ELR (cell line): ENCODE measurements at places on chromosomes 4 and X.

- peak; percentile 3 for DNase-seq
Observed at GRCh38 chr4:65461781-65462180, 208.5 kb downstream of the EPHA5 start.

DNA sequence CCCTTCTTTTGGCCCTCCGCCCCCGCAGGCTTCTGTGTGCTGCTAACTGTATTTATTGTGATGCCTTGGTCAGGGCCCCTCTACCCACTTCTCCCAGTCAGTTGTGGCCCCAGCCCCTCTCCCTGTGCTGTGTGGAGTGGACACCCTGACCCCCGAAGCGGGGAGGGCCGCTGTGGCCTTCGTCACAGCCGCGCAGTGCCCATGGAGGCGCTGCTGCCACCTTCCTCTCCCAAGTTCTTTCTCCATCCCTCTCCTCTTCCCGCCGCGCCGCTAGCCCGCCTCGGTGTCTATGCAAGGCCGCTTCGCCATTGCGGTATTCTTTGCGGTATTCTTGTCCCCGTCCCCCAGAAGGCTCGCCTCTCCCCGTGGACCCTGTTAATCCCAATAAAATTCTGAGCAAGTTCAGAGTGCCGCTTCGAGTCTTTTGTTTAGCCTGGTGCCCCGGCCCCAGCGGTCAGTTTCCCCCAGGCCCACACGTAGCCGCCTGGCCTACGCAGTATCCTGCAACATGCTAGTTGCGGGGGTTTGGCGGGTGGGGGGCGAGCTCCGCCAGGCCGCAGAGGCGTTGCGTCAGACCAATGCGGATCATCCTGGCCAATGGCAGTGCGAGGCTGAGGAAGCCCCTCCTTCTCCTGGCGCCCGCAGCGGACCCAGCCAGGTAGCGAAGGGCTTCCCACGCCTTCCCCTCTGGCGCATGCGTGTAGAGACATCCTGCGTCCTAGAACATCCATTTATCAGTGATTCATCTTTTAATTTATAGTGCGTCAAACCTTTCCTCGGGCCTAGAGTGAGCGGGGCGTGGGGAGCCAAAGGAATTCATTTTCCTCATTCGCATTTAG is 5.6 kb upstream of the KANTR start:
- peak; percentile 65 for DNase-seq

DNA sequence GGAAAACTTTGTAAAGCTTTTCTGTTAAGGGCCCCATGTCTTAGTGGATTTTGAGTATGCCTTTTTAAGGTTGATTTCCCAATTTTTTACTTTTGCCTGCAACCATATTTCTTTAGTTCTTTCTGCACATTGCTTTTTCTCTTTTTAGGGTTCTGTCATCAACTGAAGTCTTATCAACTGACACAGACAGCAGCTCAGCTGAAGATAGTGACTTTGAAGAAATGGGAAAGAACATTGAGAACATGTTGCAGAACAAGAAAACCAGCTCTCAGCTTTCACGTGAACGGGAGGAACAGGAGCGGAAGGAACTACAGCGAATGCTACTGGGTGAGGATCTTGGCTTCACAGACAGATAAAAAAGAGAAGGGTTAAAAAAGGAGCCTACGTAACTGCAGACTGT is 27.8 kb downstream of the TAF1 start:
- no peak for DNase-seq

DNA sequence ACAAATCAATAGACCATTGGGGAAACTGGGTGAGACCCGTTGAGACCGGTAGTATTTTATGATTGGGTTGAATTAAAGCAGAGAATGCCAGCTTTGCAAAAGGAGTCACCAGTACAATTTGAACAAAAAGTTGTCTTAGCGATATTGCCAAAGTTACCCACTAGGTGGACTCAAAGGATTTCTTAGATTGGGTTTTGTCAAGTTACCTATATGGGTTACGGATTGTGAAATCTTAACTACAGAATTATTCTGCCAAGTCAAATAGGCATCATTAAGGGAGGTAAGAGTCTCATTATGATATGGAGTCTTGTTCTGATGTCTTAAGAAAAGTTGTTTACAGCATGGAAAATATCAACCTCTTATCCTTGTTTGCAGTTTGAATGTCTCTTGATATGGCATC is 15.0 kb upstream of the CT47A1 start:
- no peak for DNase-seq

DNA sequence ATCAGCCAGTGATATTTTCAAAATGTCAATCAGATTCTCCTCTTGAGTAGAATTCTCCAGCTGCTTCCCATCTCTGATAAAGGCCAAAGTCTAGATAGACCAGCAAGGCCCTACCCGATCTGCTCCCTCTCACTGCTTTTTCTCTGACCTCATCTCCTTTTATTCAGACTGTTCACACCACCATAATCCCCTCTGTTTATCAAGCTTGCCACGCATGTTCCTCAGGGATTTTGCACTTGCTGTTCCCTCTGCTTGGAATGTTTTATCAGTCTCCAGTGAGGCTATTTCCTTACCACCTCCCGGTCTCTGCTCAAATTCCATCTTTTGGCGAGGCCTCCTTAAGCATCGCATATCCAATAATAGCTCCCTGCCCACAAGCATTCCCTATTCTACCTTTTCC is 20.1 kb downstream of the NOCT start:
- DNase-seq: no peak

GRCh38 chr4:123250843-123251242 is 145.8 kb upstream of the SPRY1 start:
- DNase-seq: no peak

DNA sequence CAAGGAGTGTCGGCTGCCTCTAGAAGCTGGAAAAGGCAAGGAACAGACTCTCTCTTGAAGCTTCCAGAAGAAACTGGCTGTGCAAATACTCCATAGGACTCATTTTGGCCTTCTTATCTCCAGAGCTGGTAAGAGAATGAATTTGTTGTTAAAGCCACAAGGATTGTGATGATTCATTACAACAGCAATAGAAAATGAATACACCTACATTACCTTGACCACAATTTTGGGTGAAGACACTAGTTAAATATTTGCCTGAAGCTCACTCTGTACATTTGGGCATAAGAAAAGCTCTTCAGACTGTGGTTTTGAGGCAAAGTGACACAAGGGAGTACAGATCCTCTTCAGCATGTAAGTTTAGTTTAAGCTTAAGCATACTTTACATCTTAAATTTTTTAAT is 134.5 kb upstream of the TLL1 start:
- no peak for DNase-seq

- no peak for DNase-seq
Observed at GRCh38 chr4:1338752-1339414, 8.1 kb upstream of the UVSSA start.

DNA sequence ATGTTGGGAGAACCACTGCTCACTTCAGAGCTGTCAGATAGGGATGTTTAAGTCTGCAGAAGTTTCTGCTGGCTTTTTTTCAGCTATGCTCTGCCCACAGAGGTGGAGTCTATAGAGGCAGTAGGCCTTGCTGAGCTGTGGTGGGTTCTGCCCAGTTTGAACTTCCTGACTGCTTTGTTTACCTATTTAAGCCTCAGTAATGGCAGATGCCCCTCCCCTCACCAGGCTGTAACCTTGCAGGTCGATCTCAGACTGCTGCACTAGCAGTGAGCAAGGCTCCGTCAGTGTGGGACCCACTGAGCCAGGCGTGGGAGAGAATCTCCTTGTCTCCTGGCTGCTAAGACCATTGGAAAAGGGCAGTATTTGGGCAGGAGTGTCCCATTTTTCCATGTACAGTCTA is 36.8 kb downstream of the AFM start:
- DNase-seq: no peak

GRCh38 chrX:34859191-34859590 is 83.4 kb upstream of the FAM47B start:
- no peak for DNase-seq

DNA sequence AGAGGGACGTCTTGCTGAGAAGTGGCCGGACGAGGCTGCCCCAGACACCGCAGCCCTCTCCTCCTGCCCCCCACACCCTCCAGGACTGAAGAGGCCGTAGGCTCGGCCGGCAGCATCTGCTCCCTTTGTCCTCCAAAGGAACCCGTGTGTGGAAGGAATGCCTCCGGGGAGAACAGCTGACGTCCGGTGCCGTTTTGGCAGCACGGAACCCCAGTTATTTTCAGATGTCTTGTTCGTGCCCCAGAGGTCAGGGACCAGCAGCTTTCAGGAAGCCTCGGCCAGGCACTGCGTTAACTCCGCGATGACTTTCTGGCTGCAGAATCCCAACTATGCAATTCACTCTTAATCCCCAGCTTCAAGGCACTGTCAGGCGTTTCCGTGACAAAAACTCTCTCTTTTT is 10.9 kb upstream of the PPP2R3B start:
- DNase-seq: peak; percentile 39

- DNase-seq: no peak
Observed at GRCh38 chr4:118825799-118826198, 10.1 kb downstream of the SEC24D start.

DNA sequence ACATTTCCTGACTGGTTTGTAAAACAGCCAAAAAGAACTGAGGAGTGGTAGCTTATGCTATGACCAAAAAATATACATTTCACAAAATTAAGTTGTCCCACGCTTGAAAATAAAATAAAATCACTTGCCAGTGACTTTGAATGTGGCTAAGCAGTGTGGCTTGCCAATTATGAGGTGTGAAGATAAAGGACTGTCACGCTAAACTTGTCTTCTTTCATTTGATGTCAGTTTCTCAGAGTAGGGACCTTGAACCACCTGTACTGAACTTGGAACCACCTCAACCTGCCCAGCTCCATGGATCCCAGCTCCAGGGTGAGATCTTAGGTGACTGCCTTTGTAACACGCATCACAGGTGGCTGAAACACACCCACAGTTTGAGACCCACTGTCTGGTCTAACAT is 113.7 kb upstream of the TBL1X start:
- DNase-seq: no peak

DNA sequence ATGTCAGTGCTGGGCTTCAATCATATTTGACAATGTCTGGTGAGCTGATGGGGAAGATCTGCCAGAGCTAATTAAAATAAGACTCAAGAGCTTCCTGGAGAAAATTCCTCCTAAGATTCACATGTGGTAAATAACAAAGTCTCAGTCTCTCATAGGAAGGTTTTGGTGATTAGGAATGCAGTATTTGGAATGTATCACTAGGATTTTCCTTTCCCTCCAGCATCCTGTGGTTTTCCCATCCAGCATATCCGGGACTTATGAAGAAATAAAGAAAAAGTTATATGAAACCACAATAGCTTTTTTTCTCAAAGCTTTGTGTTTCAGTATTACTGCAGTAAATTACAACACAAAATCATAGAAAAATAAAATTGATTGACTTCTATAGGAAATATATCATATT is 1597.1 kb downstream of the ADGRL3 start:
- peak; percentile 8 for DNase-seq

DNA sequence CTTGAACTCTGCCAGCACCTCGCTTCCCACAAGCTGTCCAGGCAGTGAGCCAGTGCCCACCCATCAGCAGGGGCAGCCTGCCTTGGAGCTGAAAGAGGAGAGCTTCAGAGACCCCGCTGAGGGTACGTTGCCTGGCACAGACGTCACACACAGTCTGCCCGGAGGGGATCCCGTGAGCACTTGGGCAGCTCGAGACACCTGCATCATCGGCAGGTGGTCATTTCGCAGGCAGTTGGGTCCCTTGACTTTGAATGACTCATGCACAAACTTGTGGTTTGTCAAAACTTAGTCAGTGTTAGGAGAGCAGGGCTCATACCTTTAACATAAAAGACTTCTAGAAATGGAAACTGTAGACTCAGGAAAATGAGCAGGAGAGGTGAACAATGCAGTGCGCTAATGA is 9.9 kb downstream of the TACC3 start:
- peak; percentile 70 for DNase-seq

- DNase-seq: no peak
Observed at GRCh38 chr4:168841000-168841671, 168.9 kb downstream of the CBR4 start.

GRCh38 chrX:74450803-74451449 is 29.6 kb downstream of the SLC16A2 start:
- peak; percentile 94 for DNase-seq

DNA sequence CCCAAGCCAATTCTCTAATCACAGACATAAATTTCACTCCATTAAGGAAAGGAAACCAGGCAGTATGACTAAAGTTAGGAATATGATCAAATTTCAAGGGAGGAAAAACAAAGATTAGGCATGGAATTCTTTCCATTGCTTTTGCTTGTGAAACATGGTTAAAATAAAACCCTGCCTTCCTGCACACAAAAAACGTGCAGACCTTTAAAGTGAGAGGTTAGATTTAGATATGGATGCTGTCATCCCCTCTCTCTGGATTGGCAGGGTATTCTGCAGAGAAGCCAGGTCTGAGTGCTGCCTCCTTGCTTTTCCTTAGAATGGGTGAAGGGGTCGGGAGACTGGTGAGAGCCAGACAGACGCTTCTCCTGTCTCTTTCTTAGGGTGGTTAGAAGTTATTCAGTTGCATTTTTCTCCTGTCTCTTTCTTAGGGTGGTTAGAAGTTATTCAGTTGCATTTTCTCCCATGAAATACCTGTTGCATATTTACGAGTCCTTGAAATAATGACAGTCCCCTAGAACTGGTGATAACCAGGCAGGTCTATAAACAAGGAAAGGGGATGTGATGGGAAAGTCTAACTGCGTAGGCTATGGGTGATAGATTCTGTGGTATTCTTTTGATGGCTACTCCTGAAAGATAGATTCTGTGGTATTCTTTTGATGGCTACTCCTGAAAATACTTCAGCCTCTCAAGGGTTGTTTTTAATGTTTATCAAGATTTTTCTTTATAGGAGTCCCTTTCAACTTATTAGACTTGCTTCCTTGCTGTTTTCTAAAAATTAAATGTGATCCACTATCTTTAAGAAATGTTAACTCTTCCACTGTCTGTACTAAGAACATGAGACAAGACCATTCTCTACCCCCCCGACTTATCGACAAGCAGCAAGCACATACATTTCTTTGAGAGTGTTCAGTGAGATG is 163.6 kb downstream of the SPRY1 start:
- DNase-seq: no peak

- DNase-seq: no peak
Observed at GRCh38 chr4:173319696-173320095, 14.5 kb downstream of the HMGB2 start.

- peak; percentile 79 for DNase-seq
Observed at GRCh38 chrX:49171752-49172279, at the start of gene PLP2. Gene PLP2 (plus strand): TSS chrX:49171898. CDS start chrX:49172001, 103 bp downstream.

GRCh38 chrX:105648732-105649131 is 173.6 kb upstream of the NRK start:
- no peak for DNase-seq

GRCh38 chr4:24603343-24603742 is 19.0 kb upstream of the DHX15 start:
- no peak for DNase-seq

GRCh38 chr4:75769036-75769435 is 44.7 kb downstream of the USO1 start:
- no peak for DNase-seq

DNA sequence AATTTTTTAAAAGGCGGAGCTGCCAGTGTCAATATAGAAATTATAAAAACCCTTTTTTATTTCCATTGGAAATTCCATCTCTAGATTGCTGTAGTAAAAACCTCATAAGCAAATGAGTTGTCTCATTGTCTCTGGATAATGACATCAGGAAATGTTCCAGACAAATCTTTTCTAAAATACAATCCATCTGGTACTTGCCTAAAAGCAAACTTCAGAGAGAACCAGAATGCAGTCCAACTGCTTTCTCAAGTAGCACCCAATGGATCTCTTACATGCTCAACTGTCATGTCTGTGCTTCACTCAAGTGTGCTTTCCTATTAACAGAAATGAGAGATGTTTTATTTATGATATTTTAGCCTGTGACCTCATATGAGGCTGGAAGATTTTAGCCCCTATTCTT is 399.6 kb upstream of the NDST3 start:
- no peak for DNase-seq
